DMS153 (cell line): ENCODE measurements at places on chromosomes 11 and 22.
A peak's percentile ranks its signal among the peaks of the same experiment; 100 is the strongest.

GRCh38 chr11:18374956-18375355, 19.4 kb upstream of the LDHA start:
- no peak for DNase-seq

DNA sequence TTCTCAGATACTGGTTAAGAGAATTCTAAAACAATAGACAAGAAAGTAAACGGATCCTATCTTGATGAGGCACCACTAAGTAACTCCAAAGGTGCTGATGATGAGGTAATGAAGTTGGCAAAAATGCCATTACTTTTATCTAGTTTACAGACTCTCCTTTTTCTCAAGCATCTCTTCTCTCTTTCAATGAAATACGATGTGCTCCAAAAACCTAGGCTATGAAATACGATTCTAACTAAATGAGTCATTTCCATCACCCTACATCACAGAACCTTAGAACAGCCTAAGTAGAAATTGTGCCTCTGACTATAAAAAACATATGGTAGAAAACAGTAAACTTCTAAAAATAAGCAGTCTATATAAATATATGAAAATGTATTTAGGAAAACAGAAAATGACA, 58.9 kb upstream of the ARHGAP32 start:
- DNase-seq: no peak

DNA sequence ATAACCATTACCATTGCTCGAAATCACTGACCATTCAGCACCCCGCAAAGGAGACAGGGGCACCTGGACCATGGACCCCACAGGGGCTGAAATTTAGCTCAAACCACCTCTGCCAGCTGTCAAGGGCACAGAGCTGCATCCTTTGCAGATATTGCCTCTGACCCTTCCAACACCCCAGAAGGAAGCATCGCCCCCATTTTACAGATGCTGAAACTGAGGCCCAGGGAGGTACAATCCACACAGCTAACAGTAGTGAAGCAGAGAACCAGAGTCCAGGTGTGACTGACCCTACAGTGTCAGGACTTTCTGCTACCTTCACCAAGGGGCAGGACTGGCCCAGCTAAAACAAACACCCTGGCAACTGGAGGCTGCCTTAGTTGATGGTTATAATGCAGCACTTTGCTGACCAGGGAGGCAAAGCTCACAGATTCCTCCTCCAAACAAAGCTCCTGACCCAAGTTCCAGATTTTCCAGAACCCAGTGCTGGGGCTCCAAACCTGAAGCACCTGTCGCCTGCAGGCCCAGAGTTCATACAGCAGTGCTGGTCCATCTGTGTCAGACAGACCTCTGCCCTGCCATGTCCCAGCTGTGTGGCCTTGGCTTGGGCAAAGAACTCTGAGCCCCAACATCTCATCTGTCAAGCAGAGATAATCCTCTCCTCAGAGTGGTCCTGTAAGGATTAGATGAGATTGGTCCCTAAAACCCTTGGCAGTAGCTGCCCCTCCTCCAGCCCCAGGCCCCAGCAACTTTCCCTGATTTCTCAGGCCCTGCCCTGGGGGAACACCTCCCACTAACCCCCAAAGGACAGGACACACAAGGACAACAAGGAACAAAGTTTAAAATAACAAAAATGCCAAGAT, 15.2 kb upstream of the ARAP1 start:
- DNase-seq: no peak

DNA sequence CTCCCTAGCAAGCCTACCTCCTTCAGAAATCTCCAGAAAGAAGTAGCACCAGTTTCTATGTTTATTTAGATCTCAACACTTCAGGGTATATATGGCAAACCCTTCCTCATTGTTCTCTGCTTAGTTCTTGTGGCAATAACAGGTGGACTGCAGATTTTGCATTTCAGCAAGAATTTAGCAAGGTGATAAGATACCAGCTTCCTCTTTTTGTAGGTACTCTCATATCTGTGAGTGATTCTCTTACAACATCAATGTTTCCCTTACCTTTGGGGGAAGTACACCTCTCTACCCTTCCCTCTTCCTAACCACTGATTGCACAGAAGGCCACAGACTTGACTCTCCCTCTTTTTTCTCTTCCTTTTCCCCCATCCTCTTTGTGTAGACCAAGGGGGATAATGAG, 230.9 kb upstream of the SESN3 start:
- DNase-seq: no peak

- no peak for DNase-seq
Measured at GRCh38 chr11:27122001-27122400, 81.4 kb downstream of the BBOX1 start.

GRCh38 chr11:454801-455565, 4.9 kb downstream of the PTDSS2 start:
- no peak for DNase-seq

- peak; percentile 76 for DNase-seq
Measured at GRCh38 chr22:32539631-32540421, 65.2 kb downstream of the FBXO7 start.

GRCh38 chr22:37219533-37219932, 7.3 kb upstream of the SSTR3 start:
- DNase-seq: no peak

DNA sequence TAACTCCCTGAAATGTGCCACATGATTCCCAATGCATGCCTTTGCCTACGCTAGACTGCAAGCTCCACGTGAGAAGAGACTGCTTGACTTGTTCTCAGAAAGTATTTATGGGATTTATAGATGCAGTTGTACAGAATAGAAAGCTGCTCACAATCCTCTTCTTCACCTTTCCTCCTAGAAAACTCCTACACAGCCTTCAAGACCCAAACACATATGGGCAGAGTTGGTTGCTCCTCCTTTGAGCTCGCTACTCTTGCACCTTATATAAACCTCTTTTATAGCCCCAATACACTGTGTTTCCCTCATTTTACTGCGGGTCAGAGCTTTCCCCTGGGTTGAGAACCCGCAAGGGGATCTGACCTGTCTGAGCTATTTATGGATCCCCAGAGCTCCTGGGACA, 16.4 kb downstream of the C1QTNF6 start:
- DNase-seq: no peak

GRCh38 chr11:22584976-22585375, 40.6 kb downstream of the FANCF start:
- DNase-seq: no peak

DNA sequence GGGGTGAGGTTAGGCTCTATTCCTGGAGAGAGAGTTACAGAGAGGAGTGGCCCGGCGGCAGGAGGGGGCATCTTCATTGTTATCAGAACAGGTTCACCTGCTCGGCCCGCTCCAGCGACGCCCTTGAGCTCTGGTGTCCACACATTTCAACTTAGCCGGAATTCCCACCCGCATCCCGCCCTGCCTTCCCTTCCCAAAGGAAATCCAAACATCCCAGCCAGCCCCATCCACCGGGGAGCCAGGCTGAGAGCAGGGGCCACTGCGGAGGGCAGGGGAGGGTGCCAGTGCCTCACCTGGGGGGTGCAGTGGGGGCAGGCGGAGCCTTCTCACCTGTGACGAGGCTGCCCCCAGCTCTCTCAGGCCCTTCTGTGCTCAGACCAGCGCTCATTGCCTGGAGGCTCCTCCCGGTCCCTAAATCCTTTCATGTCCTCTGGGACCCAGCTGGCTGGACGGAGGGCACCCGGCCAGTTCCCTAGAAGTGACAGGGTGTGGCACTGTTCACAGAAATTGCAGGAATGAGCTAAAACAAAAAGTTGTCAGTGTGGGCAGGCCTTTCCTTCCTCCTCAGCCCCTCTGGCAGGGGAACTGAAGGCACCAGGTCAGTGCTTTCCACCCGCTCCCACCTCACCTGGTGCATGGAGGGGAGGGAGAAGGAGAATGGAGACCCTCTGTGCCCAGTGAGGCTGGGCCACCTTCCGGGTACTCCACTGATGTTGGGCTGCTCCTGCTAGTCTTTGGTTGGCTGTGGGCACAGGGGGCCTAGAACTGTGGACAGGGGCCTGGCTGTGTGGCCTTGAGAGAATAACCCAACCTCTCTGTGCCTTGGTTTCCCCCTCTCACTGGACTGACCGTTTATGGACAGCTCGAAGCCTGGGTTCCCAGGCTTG, 2.2 kb upstream of the MRGPRG start:
- DNase-seq: no peak

DNA sequence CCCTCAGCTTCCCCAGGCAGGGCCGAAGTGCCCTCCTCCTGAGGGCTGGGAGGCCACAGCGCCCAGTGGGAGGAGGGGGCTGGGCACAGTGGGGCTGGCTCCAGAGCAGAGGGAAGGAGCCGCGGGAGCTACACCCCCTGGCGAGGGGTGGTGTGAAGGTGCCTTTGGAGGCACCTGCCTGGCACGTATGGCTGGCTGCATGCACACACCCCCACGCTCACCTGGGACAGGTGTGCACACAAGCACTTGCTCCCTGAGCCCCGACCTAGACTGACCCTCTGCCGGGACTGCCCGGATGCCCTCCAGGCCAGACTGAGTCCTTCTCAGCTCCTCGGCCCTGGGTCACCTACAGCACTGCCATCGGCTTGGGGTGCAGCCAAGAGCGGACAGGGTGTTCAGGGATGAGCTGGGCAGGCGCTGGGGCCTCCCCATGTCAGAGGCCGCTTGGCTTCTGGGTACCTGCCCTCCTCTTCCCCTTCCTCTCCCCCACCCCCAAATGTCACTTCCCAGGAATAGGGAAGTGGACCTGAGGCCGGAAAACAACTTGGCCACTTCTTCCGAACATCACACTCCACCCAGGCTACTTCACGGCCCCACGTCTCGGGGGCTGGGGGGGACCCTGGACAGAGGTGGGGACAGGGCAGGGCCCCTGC, 7.4 kb upstream of the PIM3 start:
- DNase-seq: peak; percentile 7

GRCh38 chr22:48704335-48704734, 1123.3 kb downstream of the BRD1 start:
- DNase-seq: no peak

- no peak for DNase-seq
Measured at GRCh38 chr11:83982825-83983224, 696.7 kb upstream of the CCDC90B start.

DNA sequence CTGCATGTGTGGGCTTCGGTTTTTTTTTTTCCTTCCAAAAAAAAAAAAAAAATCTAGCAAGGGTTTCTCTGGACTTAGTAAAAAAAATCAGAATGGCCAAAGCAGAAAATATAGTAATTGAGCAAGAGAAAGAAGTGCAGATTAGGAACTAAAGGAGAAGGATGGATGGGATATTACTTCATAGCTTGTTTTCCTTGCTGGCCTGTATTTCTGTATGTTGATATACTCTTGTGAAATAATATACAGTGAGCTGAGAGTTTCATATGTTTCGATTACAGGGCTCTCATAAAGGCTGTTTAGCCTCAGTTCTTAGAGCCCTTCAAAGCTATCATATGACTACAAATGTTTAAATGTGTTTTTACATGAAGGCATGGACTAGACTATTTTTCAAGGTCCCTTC, 34.3 kb upstream of the NFRKB start:
- no peak for DNase-seq

DNA sequence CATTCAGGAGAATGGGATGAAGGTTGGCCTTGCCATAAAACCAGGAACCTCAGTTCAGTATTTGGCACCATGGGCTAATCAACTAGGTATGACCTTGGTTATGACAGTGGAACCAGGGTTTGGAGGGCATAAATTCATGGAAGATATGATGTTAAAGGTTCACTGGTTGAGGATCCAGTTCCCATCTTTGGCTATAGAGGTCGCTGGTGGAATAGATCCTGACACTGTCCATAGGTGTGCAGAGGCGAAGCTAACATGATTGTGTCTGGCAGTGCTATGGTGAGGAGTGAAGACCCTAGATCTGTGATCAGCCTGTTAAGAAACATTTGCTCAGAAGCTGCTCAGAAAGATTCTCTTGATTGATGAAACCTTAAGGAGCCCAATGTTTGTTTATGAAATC, 5.7 kb downstream of the NF2 start:
- DNase-seq: no peak

DNA sequence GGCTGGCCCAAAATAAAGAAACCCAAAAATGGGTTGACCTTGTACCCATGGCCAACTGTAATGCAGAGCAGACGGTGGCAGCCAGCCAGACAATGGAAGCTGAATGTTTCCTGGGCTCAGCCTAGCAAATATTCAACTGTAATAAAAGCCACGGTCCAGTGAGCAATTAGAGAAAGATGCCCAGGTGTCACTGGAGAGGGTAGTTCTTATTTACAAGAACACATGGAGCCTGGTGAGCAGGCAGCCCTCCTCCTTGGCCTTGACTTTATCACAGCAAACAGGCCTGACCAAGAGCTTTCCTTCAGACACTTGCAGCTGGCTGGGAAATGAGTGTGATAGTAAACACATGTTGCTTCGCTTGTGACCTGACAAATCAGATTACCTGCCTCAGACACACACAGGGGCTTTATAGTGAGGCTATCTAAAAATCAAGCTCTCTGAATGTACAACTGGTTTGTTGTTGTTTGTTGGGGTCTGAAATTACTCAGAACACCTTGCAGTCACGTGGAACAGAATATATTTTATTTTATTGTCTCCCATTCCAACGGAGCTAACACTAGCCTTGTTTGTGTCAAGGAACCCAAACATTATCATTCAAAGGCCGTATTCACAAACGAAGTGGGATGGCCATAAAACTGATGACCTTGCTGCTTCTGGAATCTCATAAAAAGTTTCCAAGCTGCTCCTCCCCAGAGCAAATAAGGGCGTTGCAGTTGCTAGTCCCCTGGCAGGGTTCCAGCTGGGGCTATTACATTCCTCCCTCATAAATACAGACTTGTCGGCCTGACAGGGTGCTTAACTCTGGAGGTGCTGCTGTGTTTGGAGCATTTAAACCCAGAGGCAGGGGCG, 161.1 kb downstream of the BBOX1 start:
- DNase-seq: peak; percentile 93

GRCh38 chr11:113896156-113896879, 8.3 kb upstream of the HTR3B start:
- peak; percentile 8 for DNase-seq
